ENCODE measurements at places on chromosomes 13 and 19.

- DNase-seq, result no peak
These were observed at the start of gene FBXO27 for GRCh38 chr19:39032063-39032918. TSS of gene FBXO27 (minus strand) at chr19:39032549. CDS start at chr19:39032227, 322 bp downstream.

GRCh38 chr13:45681113-45681512 is 21.0 kb upstream of the CBY2 start:
- peak; percentile 41 for DNase-seq

DNA sequence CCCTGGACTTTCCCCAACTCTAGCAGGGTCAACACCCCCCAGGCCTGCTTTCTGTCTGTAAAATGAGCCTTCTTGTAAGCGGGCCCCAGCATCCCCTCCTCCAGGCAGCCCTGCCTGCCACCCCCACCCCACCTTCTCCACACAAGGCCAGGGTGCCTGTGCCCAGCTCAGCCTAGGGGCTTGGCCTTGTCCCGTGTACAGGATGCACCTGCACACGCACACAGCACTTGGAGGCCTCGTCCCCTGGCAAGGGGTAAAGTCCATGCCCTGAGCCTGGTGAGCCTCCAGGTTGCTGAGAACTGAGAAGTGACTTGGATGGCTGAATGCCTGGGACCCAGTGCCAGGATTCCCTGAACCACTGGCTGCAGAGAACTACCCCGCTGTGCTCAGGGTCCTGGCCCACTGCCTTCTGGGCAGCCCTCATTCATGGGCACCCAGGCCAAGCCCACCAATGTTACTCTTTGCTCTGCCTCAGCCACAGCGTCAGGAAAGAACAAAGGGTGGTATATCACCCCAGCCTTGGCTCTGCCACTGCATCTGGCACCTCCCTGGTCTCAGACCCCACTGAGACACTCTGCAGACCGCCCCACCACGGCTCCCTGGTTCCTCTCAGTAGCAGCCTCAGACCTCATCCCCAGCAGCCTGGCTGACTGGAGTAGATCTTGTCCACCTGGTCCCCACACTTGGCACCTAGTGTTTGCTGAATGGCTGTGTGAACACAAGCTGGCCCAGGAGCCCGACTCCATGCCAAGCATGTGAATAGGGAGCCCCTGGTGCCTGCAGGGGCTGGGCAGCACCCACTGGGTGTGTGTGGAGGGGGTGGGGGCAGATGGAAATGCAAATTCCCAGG is 1.8 kb upstream of the TM6SF2 start:
- no peak for DNase-seq

DNA sequence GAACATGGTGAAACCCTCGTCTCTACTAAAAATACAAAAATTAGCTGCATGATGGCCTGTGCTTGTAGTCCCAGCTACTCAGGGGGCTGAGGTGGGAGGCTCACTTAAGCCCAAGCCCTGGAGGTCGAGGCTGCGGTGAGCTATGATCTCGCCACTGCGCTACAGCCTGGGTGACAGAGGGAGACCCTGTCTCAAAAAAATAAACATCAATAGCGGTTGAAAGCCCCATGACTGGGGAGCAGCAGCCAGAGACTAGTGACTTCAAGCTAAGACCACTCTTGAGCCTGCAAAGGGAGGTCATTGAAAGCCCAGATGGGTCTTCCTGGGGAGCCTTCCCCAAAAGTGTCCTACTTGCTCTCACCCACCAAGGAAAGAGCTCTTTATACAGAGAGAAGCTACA is 11.9 kb upstream of the ZNF709 start:
- DNase-seq, result no peak

DNA sequence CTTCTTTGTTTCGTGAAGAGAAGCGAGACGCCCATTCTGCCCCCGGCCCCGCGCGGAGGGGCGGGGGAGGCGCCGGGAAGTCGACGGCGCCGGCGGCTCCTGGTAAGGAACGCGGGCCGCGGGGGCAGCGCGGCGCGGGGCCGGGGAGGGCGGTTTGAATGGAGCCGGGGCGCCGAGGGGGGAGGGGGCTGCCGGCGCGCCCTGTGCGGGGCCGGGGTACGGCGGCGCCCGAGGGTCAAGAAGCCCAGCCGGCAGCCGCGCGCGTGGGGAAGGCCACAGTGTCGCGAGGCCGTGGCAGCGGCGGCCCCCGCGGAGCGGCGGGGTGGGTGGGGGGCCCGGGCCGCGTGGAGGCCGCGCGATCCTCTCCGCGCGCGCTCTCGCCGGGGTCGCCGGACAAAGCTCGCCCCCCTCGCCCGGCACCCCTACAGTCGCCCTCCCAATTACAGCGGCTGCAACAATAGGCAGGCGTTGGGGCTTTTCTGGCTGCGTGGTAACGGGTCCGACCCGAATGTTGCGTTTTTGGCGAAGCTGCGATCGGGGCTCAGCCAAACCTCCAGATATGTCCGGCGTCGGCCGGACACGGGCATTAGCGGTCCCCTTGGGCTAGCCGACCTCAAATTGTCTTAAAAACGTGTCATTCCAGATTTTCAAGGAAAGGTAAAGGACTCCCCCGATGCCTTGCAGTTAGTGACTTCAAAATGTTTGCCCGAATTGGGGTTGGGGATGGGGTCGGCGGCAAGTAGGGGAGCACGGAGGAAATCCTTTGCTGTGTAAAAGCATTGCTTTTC is 437 bp downstream of the SMARCA4 start:
- DNase-seq, result no peak

DNA sequence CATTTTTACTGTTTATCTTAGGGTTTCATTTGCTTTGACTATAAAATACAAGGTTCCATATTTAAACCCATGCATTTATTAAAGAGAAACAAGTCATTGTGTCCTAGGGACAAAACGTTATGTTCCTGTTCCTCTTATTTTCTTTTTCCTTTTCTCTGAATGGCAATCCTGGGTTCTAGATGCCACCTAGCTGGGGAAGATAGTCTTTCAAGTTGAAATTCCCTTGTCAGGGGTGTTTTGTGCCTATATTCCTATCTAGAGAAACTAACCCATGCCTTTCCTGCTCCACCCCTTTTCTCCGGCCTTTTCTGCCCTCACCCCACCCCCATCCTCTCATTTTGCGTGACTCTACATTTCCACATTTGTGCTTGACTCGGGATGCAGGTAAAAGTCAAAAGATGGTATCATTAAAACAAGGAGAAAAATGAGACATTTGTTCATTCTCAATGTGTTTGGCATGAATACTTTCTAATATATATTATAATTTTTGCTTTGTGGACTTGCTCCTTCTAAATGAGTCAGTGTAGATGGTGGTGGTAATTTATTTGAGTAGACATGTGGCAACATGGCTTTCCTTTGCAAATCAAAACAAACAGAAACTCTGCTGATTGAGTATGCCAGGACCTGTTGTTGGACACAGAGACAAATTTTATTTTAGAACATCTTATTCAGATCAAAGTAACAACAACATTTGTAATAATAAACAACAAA is 26.8 kb upstream of the STARD13 start:
- DNase-seq, result no peak

- no peak for DNase-seq
These were observed 153.3 kb downstream of the IER2 start for GRCh38 chr19:13303381-13304129.

DNA sequence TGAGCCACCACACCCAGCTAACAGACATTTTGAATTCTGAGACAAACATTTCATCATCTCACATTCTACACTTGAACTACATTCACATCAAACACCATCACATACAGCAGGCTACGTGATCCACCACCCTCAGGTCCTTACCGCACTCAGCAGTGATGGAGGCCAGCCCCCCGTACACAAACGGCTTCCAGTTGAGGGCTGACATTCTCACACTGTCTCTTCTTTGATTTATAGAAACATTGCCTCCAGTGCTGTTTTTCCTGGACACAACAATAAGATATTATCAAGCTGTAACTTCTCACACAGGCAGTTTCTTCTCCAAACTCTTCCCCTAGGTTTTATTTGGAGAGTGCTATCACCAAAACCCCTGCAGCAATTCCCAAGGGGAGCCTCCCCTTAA is 7.0 kb downstream of the SLC25A30 start:
- DNase-seq, result no peak

- DNase-seq, result no peak
These were observed 51.0 kb upstream of the CYP2A7 start for GRCh38 chr19:40933025-40933424.

DNA sequence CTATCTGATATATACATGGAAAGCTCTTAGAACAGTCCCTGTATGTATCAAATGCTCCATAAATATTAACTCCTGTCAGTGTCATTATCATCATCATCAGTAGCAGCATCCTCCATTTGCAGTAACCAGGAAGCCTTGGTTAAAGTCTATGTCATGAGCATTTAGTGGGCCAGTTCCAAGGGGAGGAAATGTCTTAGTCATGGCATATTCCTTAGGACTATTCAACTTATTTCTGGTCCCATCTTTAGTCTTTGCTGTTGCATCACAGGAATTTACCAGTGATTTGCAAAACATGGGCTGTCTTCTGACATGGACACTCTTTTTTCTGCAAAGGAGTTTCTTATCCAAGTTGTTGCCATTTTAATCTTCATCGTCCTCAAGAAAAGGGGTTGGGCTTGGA is 98.4 kb downstream of the WDFY2 start:
- no peak for DNase-seq

GRCh38 chr19:11680689-11681302 is 58.0 kb downstream of the ZNF823 start:
- no peak for DNase-seq

- no peak for DNase-seq
These were observed 1.0 kb downstream of the REX1BD start for GRCh38 chr19:18589380-18590272.

DNA sequence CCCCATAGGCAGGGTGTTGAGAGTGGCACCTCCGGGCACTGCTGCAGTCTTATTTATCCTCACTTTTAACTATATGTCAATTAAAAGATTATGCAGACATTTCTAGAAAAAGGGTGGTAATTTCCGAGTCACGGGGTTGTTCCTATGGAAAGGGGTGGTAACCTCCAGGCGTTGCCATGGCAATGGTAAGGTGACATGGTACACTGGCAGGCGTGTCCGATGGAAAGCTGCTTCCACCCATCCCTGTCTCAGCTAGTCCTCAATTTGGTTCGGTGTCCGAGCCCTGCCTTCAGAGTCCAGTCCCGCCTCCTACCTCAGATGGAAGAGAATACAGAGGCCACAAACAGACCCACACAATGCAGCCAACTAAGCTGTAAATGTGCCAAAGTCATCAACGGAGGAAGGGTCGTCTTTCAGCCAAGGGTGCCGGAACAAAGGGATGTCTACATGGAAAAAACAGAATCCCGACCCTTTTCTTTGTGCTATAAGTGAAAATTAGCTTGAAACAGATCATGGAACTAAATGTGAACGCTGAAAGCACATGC is 72.6 kb upstream of the C13orf46 start:
- no peak for DNase-seq

- DNase-seq, result no peak
These were observed 15.5 kb downstream of the FRY start for GRCh38 chr13:32047088-32047487.

DNA sequence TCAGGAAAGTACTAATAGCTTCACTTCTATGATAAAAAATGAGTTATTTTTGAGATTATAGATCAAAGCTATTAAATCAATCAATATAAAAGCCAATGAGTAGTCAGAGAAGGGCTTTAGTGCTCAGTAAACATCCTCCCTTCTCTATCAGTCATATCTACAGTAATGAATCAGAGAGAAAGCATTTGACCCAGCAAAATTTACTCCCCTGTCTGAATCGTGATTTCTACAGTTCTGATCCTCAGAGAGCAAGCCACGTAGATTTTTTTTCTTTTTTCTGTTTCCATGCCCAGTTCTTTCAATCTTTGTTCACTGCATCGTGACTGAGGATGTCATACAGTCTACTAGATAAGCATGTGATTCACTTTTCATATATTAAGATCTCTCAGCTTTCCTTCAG is 16.2 kb upstream of the MBNL2 start:
- no peak for DNase-seq

GRCh38 chr13:105937451-105937850 is 598.0 kb downstream of the EFNB2 start:
- no peak for DNase-seq

DNA sequence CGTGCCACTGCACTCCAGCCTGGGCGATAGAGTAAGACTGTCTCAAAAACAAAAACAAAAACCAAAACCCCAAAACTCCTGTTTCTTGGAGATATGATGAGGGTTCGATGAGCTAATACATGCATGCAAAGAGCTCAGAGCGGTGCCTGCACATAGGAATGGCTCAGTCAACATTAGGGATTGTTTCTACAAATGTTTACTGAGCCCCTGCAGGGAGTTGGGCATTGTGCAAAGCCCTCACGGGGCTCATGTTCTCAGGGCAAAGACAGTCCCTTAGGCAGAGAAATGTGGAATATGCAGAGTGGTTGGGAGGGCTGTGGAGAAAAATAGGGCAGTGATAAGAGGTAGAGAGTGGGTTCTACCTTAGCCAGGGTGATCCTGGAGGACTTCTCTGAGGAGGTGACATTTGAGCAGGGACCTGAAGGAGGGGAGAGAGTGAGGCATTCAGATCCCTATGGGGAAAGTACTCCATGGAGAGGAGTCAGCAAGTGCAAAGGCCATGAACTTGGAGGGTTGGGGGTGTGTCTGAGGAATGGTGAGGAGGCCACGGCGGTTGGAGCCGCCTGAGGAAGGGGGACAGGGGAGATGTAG is 1.5 kb upstream of the EHD2 start:
- DNase-seq, result no peak

- DNase-seq, result peak; percentile 62
These were observed 64.4 kb downstream of the POSTN start for GRCh38 chr13:37534181-37534580.

- no peak for DNase-seq
These were observed 700 bp downstream of the PRR36 start for GRCh38 chr19:7873304-7874075.

GRCh38 chr13:110973007-110973700 is 58.3 kb upstream of the ANKRD10 start:
- no peak for DNase-seq

DNA sequence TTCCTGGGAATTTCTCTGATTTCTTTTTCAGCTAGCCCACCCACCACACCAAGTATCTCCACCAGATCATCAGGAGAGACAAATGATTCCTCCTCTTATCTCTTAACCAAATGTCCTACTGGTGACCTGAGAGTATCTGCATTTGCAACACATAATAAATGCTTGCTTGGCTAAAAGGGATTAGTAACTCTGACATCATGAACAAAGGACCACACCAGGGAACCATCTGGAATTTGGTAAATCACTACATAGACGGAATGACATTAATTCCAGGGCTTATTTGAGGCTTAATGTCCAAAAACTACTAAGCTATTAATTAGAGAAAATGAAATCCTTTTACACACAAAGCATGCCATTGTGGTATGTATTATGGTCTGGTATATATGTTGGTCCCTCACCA is 139.0 kb downstream of the RAP2A start:
- DNase-seq, result no peak

Data from AG04449 (cell line).